ENCODE measurements at places on chromosomes 6 and 20.

- no peak for DNase-seq
These were observed 3.8 kb downstream of the TFEB start for GRCh38 chr6:41731561-41732086.

DNA sequence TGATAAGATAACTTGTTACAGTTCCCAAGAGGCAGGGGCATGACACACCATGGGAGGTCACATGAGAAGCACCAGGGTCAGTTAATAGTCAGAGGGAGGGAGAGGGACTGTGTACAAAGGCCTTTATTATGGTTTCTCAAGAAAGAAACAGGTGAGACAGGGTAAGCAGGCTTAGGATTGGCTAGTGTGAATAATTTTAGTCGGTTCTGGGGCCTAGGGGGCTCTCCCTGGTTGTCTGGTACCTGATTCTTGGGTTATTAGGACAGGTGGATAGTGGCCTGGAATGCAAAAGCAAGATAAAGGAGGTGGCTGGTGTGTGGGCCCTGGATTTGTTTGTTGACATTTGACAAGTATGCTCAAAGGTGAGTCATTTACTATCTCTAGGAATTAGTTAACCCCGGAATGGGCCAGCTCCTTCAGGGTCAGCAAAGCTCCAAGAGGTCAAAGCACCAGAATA lies 49.4 kb upstream of the MCUR1 start:
- DNase-seq = no peak

- no peak for DNase-seq
These were observed 279.5 kb upstream of the SUPT3H start for GRCh38 chr6:45657226-45657625.

DNA sequence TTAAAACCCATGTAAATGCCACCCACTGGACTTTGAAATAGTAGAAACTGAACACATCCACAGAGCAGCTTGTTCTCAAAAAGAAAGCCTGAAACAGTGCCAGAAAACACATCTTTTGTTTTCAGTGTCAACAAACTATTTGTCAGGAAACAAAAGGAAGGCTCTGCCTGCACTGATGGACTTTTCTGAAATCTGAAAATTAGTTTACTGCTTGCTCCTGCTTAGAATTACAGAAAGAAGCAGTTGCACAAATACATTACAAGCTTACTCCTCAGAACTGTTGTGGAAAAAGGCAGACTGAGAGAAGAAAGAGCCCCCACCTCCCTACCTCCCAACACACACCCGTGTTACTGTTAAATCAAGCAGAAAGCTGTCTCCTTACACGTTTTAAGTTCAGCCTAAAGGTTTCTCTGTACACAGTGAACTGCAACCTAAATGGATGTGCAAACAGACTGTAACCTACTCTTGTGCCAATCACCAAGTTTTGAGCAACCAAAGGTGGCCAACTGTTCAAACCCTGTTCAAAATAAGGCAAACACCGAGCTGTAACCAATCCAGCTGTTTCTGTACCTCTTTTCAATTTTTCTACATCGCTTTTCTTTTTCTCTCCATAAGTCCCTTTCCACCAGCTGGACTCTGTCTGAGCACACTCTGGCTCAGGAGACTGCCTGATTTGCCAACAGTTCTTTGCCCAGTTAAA lies 43.7 kb downstream of the FRK start:
- no peak for DNase-seq

GRCh38 chr6:53679446-53679933 lies 13.9 kb upstream of the KLHL31 start:
- DNase-seq = peak; percentile 7

DNA sequence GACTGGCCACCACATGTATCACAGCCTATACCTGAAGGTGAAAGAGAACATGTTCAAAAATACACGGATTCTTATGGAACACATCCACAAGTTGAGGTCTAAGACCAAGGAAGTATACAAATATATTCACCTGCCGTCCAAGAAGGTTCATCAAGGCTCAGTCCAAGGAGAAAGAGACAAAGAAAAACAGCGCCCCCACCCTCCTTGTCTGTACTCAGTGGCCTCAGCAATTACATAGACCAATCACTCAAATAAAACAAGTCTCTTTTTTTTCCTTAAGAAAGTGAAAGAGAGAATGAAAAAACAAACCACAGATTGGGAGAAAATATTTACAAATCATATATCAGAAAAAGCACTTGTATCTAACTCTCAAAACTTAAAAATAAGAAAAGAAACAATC lies 19.5 kb downstream of the CPXM1 start:
- DNase-seq = no peak

GRCh38 chr6:14478381-14479225 lies 361.0 kb downstream of the CD83 start:
- no peak for DNase-seq

GRCh38 chr20:37502654-37503053 lies 18.4 kb upstream of the NNAT start:
- no peak for DNase-seq

DNA sequence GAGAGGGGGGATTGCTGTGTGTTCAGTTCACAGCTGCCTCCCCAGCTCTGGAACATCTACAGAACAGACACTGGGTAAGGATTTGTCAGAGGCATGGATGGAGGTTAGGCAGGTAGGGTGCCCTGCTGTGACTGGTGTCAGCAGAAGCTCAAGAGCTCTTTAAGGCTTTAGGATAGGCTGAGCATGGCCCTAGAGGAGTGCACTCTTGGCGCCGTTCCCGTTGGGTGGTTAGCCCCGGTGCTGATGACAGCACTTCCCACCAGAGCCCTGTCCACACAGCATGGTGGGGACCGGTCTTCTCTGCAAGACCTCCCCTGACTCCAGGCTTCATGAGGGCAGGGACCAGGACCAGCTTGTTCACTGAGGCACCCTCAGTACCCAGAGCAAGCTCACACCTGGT lies 262.0 kb downstream of the BMP7 start:
- DNase-seq = no peak

DNA sequence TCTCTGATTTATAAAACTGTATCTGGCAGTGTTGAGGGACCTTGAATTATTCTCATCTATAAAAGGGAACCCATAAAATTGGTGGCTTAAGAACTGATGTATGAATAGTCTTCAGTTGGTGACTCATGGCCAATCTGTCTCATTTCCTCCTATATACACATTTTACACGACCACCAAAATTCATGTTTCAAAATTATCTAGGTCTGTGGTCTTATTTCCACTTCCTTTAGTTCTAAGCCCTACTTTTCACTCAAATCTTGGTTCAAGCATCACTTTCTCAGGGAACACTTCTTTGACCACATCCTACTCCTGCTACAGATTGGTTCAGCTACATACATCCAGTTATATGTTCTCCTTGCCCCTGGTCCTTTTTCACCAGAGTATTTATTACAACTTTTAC lies 18.6 kb upstream of the ENPP1 start:
- no peak for DNase-seq

DNA sequence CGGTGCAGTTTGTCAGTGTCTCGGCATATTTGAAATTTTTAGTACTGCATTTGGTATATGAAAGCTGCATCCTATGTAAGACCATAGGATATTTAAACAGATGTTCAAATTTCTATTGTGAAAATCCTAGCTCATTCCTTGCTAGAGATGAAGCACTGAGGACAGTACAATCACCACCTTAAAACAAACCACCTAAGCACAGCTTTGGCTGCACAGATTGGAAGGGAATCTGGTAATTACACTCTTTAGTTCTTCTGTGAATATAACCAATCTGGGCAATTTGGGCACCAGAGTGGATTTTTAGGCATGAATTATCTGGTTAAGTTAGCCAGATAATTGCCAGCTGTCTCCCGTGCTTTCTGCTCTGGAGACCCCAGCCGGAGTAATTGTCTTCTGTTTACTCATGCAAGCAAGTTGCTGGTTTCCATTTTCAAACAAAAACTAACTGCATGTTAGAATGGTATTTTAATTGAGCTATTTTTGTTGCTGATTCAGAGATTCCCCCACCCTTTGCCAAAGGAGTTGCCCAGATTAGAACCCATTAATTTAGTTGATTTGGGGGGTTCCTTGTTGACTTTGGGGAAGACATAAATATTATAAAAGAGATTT lies 36.9 kb downstream of the E2F3 start:
- no peak for DNase-seq
